Sigmoid colon (tissue), 7 donors: ENCODE measurements at places on chromosomes 12 and 14. TPM values are rescaled to one million over a fixed set of nuclear protein-coding genes. Genes with fewer than 3 reads are reported as not detected.

DNA sequence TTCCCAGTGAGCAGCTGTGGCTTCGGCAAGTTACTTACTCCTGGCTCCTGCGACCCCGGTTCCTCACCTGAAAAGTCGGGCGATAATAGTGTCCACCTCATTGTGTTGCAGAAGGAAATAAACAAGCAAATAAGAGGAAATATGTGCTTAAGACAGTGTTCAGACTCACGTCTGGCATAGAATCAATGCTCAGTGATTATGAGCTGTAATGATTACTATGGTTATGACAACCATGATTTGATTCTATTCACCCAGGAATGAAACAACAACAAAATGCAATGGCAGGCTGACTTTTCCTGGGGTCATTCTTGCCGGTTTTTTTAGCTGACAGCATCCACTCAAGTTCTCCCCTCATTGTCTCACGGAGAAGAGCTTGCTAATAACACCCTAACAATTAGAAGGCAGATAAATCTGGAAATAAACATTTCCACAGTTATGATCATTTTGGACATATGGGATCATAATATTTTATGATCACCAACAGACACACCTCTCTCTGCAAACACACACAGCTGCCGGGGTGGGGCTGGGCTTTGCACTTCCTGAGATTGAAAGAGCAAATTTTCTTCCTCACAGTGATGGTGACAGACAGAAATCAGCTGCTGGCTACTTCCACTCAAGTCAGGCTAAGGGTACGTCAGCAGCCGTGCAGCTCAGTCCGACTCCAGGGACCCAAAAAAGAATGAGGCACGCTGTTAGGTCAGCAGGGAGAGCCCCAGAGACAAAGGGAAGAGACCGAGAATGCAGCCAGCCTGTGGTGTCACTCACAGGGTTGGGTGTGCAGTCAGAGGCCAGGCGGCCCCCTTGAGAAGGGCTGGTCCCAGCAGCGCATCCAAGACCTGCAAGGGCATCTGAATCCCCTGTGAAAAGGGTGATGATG is 158.0 kb downstream of the RIMBP2 start:
- DNase-seq: no peak

Gene GLT1D1
- total RNA-seq: 0.36 TPM

Gene NINJ2
- total RNA-seq: 8.3 TPM

Gene KCNC2
- 0.41 TPM for total RNA-seq

- no peak for DNase-seq
These were observed 221.7 kb upstream of the NAV3 start for GRCh38 chr12:77609016-77609415.

Gene ZFHX2
- 0.54 TPM for total RNA-seq

Gene MRPL42
- 51.9 TPM for total RNA-seq

DNA sequence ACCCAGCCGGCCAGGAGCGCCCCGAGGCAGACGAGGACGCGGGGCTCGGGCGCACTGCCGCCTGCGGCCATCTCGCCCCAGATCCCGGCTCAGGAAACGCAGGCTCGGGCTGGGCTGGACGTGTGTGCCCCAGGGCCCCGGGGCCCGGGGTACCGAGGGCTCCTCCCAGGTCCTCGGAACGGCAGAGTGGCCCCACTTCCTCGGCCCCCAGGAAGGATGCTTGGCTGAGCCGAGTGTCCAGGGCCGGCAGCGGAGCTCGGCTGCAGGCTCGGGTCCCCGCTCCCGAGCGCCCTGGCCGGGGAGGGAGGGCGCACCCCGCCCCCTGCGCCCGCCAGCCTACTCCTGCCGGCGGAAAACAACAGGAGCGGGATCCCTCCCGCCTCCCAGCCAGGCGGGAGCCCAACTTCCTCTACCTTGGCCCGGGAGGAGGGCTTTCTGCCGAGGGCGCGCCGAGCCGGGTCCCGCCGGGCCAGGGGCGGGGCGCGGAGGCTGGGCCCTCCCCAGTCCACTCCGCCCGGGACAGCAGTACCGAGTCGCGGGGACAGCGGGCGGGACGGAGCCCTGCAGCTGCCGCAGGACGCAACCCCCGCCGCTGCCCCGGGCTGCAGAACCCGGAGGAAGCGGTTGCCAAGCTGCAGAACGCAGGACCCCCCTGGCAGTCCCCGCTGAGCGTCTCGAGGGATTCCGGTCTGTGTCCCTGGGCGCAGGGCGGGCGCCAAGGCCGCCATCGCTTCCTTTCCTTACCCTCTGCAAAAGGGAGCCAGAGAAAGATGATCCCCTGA is at the start of gene VSIG10:
VSIG10 (minus strand) TSS at position 411 of the 782 bp plus-strand sequence; CDS start at position 71, 340 bp downstream.
- DNase-seq: peak; percentile 91

DNA sequence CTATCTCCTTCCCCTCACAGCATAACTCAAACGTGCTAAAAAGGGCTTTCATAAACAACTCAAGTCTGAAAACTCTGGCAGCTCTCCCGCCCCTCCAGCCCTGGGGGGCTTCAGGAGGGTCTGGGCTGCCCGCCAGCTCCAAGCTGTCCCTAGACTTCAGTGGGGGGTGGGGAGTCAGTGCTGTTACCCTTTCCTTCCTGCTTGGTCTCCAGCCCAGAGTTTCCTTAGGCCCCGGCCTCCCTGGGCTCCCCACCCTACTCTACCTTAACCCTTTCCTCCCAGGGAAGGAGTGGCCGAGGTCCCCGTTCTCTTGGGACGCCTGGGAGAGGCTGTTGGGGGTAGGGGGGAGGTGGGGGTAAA is 530 bp upstream of the NYNRIN start:
- peak; percentile 71 for DNase-seq

Gene MVK
- total RNA-seq: 12.8 TPM

DNA sequence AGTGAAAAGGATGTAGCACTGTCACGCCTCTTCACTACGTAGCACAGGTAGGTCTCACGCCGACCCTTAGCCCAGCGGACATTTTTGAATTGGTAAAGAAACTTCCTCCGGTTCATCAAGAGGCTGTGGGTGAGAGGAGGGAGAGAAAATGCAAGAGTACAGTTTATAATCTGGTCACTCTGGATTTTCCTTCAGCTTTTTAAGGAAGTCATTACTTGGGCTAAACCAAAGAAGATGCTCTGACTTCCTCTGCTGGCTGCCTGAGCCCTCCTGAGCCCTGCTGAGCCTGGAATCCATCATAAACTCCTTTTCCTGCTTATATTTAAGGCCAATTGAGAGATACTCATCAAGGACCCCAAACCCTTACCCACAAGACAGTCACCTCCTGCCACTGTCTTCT is 5.8 kb downstream of the AICDA start:
- no peak for DNase-seq

DNA sequence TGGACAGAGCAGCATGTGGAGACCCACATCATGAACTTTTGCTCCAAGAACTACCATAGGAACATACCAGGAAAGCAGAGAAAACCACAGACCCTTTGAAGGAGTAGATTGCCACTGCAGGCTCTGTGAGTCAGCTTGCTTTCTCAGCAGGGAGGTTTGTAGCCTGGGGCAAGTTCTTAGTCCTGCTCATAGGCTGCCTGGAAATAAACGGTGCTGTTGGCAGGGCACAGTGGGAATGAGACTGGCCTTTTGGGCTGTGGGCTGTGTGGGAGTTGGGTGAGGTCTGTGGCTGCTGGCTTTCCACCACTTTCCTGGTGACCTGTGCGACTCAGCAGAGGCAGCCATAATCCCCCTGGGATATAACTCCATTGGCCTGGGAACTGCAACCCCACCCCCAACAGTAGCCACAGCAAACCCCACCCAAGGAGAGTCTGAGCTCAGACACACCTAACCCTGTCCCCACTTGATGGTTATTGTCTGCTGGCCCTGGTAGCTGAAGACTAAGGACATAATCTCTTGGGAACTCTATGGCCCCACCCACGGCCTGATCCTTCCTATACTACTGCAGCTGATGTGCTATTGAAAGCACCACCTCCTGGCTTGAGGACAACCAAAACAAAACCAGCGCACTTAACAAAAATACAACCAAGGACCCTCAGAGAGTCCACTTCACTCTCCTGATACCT is 192.1 kb upstream of the GARIN6 start:
- no peak for DNase-seq

Gene CHFR
- 21.4 TPM for total RNA-seq

Gene PFKM
- total RNA-seq: 66.7 TPM

Gene PLCZ1
- total RNA-seq: not detected

Gene DENND5B
- total RNA-seq: 19.5 TPM

DNA sequence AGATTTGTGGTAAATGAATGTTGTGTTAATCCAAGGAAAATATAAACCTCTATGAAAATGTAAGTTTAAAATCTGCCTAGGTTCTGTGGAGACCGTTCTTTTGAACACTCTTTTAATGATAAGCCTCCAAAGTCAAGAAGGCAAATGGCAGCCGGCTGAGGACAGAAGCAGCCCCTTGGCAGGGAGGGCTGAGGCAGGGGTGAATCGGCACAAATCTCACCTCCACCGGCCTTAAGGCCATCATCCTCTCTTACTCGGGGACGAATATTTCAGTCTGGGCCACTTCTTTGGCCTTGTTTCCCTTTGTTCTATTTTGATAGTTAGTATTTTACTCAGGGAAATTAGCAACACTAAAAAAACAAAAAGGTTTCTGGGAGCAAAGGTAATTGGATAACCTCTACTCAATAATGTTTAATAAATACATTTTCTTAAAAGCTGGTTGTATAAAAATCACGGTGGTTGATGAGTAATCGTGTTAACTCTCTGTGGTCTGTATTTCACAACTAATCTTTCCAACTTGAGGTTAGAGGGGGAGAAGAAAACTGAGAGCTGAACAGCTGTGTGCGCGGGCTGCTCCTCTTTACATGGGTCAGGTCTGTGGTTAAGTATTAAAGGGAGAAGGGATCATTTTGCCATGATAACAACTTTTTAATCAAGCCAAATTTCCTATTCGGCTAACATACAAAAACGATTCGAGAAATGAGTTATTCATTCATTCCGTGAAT is 18.6 kb downstream of the LGMN start:
- DNase-seq: no peak

DNA sequence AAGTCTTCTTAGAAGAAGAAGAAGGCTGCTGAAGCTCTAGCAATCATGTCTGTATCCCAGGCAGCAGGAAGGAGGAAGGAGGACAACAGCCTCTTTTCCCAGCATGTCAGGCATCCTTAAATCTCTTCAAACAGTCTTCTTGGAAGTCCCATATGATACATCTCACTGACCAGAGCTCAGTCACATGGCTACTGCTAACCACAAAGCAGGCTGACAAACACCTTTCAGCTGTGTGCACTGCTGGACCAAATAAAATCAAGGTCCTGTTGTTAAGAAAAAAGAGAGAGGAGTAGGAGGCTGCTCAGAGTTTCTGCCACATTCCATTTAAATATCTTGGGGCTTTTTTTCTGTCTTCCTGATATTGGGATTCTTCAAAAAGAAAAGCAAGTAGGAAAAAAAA is 203.4 kb upstream of the PELI2 start:
- no peak for DNase-seq

GRCh38 chr12:11081987-11082386 is 10.1 kb downstream of the TAS2R43 start:
- no peak for DNase-seq

DNA sequence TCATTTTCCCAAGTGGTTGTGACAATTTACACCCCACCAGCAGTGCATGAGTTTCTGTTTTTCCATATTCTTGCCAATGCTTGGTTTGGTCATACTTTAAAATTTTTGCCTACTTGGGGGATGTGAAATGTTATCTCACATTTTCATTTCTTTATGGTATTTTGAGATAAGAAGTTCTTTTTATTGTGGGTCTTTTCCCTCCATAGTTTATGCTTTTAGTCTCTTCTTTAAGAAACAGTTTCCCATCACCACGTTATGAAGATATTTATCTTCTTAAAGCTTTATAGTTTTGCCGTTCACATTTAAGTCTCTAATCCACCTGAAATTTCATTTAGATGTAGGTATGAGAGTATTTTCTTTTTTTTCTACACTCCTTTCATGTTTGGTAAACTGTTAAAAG is 95.7 kb downstream of the PPM1A start:
- no peak for DNase-seq

DNA sequence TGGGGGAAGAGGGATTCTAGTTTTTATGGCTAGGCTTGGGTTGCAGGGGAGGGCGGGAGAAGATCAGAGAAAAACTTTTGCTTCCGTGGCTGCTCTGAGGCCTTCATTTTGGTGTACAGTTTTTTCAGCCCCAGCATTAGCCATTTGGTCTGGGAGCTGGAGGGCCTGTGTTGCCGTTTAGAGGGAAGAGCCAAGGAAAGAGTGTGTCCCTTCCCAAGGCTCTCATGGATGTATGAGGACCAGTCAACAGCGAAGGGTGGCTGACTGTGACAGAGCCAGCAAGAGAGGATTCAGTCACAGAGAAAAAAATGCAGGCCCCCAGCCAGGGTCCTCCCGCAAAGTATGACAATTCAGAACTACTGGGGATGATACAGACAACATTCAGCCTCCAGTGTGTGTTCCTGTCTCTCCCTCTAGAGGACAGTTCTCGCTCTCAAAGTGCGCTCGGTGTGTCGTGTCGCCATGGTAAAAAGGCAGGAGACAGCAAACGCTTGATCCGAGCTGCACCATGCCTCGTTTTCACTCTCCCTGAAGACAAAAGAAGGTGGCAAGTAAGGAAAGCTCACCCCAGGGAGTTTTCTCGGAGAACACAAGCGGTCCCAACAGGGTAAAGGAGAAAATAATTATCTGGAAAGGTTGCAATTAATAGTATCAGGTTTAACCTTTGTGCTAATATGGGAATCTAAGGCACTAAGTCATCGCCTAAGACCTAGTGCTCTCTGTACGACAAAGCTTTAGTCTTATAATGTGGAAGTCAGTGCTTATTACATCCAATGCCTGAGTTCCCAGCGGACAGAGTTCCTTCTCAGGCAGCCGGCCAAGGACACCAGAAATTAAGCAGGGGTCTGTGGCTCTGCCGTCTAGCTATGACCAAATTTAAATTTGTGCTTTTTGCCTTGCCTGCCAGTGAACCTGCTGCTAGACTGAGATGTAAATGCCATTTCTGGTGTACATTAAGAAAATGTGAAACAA is 157.3 kb upstream of the PLXNC1 start:
- peak; percentile 71 for DNase-seq

DNA sequence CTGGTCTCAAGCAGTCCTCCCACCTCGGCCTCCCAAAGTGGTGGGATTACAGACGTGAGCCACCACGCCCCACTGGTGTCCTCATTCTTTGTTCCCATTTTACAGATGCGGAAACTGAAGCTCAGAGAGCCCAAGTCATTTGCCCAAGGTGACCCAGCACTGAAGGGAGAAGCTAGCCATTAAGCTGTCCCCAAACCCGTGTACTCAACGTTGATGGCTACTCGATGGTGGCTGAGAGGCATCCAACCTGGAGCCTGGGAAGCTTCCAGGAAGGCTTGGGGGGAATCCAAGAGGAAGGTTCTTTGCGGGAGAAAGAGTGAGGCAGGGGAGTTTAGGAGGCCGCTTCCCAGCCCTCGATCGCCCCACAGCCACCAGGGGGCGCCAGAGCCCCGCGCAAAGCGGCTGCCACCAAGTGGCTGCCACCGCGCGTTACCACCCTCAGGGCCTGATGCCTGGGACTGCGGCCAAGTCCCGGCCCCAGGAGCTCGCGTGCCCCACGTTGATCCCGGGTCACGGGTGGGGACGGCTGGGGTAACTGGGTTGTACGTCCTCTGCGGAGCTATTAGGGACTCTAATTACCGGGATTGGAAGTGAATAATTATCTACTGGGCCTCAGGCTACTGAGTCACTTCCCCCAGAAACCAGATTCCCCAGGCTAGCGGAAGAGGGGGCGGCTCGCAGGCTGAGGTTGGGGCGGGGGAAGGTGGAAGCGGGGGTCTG is 8.8 kb upstream of the SH2B3 start:
- peak; percentile 91 for DNase-seq

Gene HSPB8
- 311 TPM for total RNA-seq

Gene CLEC7A
- total RNA-seq: 11.1 TPM

Gene RHEBL1
- total RNA-seq: not detected
